ENCODE measurements at places on chromosomes 6 and 20.

GRCh38 chr6:132465530-132466485 is 47.1 kb downstream of the STX7 start:
- no peak for DNase-seq

DNA sequence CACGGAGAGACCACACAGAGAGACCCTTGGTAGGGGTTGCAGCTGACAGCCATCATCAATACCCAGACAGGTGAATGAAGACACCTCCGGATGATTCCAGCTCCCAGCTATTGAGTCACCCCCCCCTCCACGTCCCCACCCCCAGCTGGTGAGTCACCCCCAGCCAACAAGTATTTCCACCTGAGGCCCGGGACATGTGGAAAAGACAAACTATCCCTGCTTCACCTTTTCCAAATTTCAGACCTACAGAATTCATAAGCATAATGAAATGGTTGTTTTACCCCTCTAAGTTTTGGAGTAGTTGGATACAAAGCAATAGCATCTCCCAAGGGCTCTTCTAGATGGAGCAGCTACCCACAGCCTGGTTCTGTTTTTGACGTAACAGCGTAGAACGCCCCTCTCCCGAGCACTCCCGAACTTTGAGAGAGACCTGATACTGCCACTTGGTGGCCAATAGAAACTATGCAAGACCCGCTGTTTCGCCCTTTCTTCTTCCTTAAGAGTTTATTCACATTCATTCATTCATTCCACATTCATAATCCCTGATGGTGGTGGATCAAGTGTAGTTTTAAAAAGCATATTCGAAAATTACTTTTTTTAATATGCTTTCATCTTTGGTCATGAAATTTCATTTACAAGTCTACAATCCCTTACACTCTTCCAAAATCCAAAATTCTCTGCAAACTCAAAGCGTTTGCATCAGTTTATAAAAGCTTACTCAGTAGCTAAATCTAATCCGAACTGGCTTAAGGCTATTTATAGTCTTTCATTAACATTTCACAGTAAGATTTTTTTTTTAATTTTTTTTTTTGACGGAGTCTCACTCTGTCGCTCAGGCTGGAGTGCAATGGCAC is 15.1 kb upstream of the PPP1R16B start:
- DNase-seq = no peak

DNA sequence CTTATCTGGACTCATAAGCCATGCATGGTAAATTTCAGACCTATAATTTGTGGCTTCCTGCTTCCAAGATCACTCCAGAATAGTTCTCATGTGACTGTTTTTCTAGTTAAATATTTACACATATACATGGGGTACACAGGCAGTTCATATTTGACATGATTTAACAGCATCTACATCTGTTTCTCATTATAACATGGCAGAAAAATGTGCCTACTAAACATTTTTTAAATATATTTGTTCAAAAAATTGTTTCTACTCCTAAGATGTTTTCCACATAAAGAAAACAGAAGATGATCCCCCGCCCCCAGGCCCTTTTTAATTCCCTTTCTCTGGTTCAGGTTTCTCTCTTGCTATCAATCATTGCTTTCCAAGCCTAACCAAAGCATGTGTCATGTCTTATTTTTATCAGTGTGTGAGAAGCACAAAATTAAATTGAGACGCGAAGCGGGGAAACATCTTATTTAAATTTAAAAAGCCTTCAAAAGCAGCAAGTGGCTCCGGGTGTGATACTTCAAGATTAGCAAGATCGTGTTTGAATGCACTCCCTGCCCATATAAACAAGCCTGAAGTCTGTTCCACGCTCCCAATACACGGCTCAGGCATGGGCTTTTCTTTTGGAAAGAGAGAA is 37.3 kb downstream of the IPCEF1 start:
- DNase-seq = no peak

DNA sequence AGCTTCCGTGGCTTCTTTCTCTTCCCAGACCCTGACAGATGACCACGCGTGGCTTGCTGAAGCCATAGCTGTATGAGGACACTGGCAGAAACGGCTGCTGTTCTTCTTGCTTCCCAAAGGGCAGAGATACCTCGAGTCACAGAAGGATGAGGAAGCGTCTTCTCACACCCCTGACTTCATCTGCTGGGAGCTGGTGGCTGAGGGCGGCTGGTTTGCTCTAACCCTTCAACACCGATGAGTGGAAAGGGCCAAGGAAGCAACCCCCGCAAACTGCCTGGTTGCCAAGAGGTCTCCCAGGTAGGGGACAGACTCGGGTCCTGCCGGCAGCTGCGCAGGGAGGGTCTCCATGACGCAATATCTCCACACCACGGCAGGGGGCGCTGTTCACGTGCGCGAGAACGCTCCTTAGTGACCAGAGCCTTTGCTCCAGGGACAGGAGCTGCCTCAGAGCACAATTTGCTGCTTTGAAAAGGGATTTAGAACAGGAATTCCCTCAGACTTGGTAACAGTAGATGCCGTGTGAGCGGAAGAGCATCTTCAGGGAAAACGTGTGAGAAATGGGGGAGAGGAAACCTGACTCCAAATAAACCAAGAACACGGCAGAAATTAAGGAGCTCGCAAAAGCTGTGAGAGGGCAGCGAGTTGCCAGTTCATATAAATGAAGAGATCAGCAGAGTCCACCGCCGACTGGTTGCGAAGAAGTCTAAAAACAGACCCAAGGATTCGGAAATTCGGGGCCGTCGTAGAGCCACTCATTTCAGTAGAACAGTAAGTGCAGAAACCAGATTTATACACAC is 80.2 kb downstream of the ERMARD start:
- DNase-seq = peak; percentile 45

GRCh38 chr6:16212276-16212675 is 26.1 kb upstream of the GMPR start:
- DNase-seq = no peak

DNA sequence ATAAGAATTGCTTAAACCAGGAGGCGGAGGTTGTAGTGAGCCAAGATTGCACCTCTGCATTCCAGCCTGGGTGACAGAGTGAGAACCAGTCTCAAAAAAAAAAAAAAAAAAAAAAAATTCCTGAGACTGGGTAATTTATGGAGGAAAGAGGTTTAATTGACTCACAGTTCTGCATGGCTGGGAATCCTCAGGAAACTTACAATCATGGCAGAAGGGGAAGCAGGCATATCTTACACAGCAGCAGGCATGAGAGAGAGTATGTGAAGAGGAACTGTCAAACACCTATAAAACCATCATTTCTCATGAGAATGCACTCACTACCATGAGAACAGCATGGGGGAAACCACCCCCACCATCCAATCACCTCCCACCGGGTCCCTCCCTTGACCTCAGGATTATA is 1.8 kb upstream of the FKBP1A start:
- no peak for DNase-seq
